Globus pallidus (tissue), 1 donor: ENCODE measurements at places on chromosomes 2 and 18.

DNA sequence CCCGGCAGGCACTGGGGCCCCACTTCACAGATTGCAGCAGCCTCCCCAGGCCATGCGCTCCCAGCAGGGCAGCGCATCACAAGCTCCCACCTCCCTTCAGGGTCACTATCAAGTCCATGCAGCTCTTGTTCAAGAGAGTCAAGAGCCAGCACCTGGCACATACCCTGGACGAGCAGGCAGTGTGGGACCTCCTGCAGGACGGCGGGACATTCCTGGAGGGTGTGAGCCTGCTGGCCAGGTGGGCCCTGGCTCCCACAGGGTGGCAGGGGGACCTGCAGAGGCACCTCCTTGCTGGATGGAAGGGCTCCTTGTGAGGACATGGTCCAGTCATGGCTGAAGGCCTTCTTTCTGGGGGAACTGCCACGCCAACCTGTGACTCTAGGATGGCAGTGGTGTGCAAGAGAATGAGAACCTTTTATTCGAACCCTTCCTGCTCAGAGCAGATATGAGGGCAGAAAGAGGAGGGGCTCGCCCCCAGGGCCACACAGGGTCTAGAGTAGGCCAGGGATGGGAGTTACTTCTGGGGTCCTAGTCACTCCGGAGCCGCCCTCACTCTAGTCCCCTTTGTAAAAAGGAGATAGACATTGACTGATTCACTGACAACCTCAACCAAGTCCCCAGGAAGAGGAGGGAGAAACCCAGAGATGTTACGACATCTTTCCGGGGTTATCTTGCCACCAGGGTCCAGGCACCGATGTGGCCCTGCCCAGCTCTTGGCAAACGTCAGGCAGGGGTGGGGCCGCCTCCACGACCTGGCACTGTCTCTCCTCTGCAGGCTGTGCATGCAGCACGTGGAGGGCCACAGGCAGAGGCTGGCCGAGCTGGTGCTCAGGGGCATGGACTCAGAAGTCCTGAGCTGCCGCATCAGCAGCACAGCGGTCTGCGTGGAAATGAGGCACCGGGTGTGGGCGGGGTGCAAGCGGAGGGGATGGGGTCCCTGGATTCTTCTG is 31.3 kb downstream of the HJURP start:
- DNase-seq = no peak

- no peak for DNase-seq
These were observed 72.4 kb downstream of the EML4 start for GRCh38 chr2:42241517-42241916.

DNA sequence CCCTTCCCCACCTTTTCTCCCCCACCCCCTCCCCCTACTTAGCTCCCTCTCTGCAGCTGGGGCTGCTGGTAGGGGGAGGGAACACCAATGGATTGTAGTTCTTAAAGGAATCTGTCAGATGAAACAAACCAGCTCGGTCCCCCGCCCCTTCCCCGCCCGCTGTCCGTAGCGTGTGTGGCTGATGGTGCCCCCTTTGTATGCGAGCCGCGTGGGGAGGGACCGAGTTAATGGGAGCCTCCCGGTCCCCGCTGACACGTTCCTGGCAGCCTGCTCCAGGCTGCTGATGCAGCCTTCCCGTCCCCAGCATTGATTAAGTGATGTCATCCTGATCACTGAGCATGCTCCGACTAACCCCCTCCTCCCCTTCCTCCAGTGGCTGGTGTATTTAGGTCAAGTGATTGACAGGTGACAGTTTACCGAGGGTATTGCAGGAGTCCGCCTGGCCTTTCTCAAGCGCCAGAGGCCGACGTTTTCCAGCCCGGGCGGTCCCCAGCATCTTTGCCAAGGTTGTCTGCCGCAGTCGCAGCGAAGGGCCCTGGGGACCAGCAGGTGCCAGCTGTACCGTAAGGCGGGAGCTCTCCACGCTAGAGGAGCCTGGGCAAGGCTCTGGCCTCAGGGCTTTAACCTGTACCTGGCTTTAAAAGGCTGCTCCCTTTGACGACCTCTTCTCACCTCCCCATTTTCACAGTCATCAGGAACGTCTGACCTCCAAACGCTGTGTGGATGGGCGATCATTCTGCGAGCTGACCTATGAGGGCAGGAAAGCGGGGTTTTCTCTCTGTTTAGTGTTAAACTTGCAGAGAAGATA is 1.8 kb downstream of the KIF5C start:
- DNase-seq = peak; percentile 69

DNA sequence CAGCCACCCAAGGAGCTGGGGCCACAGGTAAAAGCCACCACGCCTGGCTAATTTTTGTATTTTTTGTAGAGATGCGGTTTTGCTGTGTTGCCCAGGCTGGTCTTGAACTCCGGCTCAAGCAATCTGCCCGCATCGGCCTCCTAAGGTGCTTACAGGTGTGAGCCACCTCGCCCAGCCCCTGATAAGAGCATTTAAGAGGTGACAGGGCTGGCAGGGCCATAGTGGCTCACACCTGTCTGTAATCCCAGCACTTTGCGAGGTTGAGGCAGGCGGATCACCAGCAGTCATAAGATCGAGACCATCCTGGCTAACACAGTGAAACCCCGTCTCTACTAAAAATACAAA is 9.0 kb upstream of the CNNM3 start:
- no peak for DNase-seq

DNA sequence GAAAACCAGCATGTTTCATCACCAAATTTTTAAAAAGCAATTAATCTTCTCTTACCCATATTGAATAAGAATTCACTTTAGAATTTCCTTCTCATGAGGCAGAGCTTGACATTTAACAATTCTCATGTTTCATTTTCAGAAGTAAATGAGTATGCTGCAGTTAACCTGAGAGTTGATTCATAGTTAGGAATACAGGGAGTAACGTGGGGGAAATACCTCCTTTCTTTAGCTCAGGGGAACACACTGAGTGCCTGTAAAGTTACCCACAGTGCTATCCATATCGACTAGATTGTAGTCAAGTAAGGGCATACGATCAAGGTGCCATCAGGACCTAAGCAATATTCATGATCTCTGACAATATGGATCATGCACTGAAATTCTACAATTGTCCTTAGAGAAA is 38.9 kb upstream of the ATIC start:
- DNase-seq = no peak

DNA sequence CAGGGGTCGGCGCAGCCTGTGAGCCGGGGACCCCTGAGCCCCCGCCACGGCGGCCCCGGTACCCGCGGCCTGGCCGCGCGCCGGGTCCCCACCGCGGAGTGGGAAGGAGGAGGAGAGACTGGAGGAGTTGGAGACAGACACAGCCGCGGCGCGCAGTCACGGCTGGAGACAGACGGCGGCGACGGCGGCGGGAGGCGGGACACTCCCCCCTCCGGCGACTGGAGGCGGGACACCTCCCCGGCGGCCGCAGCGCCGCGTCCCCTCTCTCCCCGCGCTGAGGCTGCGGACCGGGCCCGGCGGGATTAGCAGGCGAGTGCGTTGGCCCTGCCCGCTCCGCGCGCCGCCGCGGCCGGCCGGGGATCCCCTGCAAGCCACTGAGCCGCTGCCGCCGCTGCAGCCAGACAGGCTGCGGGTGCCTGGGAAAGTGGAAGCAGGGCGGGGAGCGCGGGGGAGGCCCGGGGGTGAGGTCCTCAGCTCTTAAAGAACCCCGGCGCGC is 1.0 kb upstream of the LDLRAD4 start:
- peak; percentile 70 for DNase-seq

GRCh38 chr2:122478771-122479170 is 723.3 kb downstream of the TSN start:
- DNase-seq = no peak

GRCh38 chr2:96024336-96025193 is 10.2 kb downstream of the GPAT2 start:
- DNase-seq = no peak

DNA sequence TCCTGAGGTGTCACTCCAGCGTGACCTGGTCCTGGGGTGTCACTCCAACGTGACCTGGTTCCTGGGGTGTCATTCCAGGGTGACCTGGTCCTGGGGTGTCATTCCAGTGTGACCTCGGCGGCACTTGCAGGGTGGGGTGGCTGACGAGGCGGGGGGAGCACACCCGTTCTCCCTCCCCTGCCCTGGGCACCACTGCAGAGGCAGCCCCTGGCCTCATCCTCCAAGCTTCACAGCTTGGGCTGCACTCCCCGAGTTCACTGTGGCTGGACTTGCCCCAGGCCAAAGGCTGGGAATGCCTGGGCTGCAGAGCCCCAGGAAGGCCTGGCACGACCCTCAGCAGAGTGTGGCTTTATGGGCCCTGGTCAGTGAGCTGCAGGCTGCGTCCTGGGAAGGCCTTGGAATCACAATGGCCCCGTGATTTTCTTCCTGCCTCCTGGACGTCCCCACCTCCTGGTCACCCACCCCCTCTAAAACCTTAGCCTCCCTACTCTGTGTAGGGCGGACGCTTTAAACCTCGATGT is 88.3 kb downstream of the NFATC1 start:
- no peak for DNase-seq

- DNase-seq = no peak
These were observed 92.7 kb upstream of the PXDN start for GRCh38 chr2:1837022-1837421.
